ENCODE measurements at places on chromosomes 7 and 10.
A peak's percentile ranks its signal among the peaks of the same experiment; 100 is the strongest.

DNA sequence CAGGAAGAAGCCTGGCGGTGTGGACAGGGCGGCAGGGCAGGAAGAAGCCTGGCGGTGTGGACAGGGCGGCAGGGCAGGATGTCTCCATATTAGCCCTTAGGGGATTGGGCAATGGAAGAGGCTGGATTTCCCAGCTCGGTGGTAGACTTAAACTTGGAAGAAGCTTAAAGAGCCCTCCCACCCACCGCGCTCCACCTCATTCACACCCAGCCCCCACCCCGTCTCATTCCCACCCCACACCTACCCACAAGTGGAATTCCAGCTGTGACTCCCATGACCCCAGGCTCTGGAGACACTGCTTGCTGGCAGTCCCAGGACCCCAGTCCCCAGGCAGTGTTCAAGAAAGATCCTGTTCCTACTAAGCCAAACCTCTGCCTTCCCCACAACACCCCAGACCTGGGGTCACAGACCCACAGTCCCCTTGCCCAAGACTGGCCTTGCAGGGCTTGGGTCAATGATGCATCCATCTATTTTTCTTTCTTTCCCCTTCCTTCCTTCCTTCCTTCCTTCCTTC is 34.0 kb downstream of the SPDYE6 start:
- DNase-seq: no peak

GRCh38 chr7:143387156-143387975 is 6.2 kb downstream of the ZYX start:
- no peak for DNase-seq

DNA sequence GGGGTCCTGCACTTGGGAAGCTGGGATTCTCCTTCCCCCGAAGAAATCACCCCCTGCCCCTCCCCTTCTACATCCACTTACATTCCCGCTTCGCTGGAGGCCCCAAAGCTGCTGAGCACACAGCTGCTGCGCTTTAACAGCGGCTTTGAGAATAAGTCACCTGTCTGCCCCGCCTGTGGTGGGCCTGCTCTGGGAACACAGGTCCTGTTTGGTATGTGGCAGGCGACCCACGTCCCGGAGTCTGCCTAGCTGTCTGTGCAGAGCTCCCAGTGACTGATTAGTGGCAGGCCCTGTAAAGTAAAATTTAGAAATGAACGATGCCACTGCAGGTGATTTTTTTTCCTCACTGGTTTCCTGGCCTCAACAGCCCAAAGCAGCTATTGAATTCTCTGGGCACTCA is 47.0 kb downstream of the CDH23 start:
- DNase-seq: no peak

DNA sequence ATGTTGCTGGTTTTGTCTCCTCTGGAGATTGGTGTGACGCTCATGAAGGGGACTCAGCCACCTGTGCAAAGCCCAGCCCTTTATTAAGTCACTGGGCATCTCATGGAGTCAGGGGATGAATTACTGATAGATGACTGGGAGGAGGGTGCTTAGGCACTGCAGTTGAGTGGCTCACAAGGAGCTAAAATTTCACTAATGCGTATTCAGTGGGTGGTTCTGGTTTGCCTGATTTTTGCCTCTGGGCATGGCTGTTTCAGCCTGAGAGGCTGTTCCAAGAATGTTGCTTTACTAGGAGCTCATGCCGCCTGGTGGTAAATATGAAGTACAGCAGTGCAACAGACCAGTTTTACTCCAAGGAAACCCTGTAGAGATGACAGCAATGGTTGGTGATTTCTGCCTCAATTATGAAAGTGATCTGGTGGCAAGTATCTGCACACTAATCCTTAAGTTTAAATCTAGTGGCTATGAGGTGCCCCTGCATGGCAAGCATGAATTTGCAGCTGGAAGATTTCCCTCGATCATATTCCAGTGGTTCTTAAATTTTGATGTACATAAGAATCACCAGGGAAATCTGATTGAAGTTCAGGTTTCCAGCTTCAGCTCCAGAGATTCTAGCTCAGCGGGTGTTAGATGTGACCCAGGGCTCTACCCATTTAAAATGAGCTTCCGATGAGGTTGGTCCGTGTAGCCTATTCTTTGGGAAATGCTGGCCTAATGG is 19.9 kb downstream of the ACTA2 start:
- peak; percentile 83 for DNase-seq

DNA sequence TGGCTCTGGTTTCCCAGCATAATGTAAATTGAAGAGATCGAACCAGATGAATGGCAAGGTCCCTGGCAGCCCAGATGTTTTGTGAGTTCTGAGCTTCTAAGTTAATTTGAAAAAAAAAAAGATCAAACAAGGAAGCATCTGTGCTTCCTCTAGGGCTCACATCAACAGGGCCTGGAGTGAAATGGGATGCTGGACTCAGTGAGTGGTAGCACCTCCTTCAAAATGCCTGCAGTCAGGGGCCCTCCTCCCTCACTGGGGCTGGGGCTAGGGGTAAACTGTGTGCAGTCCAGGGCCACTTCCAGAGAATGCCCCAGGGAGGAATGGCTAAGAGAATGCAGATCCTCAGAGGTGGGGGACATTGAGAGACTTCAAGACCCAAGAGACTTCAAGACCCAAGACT is 6.0 kb upstream of the CUEDC2 start:
- DNase-seq: no peak

- no peak for DNase-seq
Measured at GRCh38 chr7:110877016-110877415, 213.9 kb upstream of the LRRN3 start.

GRCh38 chr10:97801422-97801821 is 29.6 kb upstream of the SFRP5 start:
- no peak for DNase-seq

GRCh38 chr7:143417734-143418383 is 9.2 kb upstream of the EPHA1 start:
- no peak for DNase-seq

DNA sequence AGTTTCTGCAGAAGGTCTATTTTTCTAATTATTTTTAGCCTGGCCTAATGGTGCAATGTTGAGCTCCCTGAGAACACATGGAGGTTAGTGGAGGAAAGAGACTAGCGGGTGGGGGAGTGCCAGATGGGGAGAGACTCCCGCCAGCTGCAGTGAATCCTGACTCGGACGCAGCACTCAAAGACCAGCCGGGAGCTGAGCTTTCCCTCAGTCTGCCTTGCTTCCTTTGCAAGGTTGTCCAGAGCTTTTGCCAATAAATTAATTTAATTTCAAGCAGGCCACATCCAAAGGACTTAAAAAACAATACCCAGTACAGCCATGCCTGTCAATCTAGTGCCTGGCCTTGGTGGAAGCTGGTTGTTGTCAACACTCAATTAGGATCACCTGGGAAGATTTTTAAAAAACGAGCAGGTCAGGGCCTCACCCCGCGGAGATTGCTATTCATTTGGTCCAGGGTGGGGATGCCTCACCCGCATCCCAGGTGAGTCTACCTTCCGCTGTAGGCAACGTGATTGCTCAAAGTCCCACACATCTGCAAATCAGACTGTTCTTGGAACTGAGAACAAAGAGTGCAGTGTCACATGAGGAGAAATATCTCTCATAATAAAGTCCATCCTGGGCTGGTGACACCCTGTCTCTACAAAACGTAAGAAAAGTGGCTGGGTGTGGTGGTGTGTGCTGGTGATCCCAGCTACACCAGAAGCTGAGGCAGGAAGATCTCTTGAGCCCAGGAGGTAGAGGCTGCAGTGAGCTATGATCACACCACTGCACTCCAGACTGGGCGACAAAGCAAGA is 4.0 kb downstream of the CLRN3 start:
- DNase-seq: no peak

DNA sequence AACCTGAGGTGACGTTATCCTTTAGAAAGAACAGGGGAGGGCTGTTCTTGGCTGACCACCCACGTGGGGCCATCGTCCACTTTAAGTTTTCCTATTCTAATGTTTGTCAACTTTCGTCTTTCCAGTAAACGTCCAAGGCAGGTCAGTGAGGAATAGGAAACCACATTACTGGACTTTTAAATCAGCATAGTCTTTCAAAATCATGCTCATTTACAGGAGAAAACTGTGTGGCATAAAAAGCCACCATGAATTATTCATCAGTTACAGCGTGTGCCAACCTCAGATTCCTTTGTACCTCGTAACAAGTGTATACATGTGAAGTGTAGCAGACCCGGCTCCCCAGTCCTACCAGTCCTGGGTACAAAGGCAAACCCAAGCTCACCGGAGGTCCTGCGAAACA is 25.1 kb upstream of the ABLIM1 start:
- no peak for DNase-seq

DNA sequence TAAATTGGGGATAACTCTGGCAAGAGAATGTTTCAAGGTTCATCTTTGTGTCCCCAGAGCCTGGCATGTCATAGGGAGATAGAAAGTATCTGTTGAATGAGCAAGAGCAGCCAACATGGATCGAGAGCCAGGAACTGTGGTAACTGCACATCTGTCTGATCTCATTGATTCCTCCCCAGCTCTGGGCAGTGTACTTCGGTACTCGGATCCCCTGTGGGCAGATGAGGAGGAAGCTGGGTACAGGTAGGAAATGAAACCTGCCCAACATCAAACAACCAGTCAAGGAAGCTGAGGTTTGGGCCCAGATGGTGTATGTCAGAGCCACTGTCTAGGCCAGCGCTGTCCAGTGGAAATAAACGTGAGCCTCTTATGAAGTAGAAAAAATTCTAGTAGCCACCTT is 76.4 kb downstream of the GRK5 start:
- no peak for DNase-seq

- DNase-seq: no peak
Measured at GRCh38 chr10:63611078-63611477, 89.9 kb downstream of the REEP3 start.

- DNase-seq: no peak
Measured at GRCh38 chr7:91512958-91513357, 248.7 kb downstream of the FZD1 start.

- DNase-seq: no peak
Measured at GRCh38 chr7:44322631-44323363, 2.6 kb downstream of the CAMK2B start.

- no peak for DNase-seq
Measured at GRCh38 chr7:28263622-28264271, 83.2 kb upstream of the JAZF1 start.

- no peak for DNase-seq
Measured at GRCh38 chr7:76428868-76429805, 4.4 kb downstream of the ZP3 start.

GRCh38 chr10:120007261-120007660 is 114.7 kb downstream of the SEC23IP start:
- no peak for DNase-seq

DNA sequence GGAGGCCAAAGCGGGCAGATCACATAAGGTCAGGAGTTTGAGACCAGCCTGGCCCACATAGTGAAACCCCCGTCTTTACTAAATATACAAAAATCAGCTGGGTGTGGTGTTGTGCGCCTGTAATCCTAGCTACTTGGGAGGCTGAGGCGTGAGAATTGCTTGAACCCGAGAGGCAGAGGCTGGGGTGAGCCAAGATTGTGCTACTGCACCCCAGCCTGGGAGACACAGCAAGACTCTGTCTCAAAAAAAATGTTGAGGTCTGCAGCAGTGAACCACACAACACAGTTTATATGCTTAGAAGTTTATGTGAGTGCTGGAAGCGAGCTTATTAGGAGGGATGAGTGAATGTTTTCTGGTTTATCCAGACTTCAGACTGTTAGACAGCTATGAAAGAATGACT is 10.4 kb downstream of the LHPP start:
- no peak for DNase-seq

GRCh38 chr7:21972397-21972784 is 26.7 kb upstream of the CDCA7L start:
- DNase-seq: no peak

DNA sequence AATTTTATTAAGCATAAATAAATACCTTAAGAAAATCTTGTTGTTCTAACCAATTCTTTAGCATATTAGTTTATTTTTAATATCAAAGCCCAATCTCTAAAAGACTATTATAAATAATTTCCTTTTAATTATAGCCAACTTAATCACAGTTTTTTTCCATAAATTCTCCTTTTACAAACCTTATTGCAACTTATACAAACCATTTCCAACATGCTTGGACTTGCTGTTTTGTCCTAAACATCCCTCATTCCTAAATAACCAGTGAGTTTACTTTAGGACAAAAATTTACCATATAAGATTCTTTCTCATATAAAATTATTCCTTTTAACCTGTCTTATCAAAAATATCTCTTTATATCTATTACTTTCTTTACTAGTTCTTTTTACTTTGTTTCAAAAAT is 25.2 kb upstream of the LSM8 start:
- DNase-seq: no peak

- DNase-seq: peak; percentile 11
Measured at GRCh38 chr10:127498087-127498486, 51.0 kb upstream of the NPS start.

GRCh38 chr7:70699271-70699670 is 432.7 kb upstream of the GALNT17 start:
- no peak for DNase-seq

- no peak for DNase-seq
Measured at GRCh38 chr10:36634916-36635315, 490.5 kb upstream of the ANKRD30A start.

DNA sequence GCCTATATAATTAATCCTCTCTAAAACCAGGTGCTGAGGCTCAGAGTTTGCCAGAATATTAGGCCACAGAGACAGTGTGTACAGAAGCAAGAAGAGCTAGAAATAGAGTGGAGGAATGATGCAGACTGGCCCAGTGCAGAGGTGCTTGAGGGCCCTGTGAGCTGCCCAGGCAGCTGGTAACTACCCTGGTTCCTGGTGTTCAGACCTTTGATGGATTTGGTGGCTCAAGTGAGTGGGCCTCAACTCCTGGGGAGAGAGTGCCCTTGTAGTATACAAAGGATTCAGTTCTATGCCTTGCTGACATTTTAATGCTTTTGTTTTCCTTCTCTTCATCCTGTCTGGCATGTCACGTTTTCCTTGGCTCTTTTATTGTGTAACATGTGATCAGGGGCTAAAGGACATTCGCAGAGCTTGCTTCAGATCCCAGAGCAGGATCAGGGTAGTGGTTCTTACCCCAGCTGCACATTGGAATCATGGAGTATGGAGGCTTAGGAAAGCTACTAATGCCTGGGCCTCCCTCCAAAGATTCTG is 20.0 kb downstream of the LRRC4 start:
- no peak for DNase-seq

DNA sequence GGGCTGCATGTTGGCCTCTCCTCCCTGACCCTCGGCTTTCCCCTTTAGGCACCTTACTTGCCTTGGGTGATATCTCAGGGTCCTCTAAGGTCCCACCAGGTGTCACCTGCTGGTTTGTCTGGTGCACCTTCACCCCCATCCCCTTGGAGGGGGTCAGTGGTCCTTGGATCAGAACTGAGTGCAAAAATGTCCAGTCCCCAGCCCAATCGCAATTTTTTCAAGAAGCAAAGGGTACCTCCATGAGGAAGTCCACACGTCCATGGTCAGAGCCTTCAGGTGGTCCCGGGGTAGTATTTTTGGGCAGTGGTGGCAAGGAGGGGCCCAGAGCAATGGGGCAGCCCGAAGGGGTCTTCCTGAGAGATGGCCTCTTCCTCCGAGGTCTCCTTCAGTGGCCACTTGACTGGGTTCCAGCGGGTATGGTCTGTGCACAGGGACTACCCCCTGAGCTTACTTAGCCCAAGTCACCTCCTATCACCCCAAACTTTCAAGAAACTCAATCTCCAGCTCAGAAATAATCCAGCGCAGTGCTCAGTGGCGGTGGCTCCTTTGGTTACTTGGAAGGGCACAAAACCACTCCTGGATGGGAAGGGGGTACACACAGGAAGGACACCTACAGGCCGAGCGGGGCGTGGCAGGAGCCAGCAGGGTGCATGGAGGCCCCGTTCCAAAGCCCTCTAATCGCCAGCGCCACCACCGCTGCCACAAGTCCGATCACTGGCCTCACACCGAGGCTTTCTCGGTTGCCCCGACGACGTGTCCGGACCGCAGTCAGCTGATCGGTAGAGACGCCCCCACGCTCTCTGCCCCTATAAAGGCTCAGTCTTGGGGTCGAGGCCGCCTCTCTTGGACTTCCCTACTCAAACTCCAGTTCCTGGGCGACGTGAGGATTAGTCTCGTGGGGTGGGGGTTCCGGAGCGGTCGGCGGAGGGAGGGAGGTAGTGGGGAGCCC is 4.5 kb downstream of the SAP25 start:
- DNase-seq: peak; percentile 53
